ENCODE measurements at places on chromosomes 16 and 17. TPM values are rescaled to one million over a fixed set of nuclear protein-coding genes. Genes with fewer than 3 reads are reported as not detected.

ATXN2L gene
- total RNA-seq, result 79.3 TPM

SPATA32 gene
- total RNA-seq, result 0.72 TPM

CACNG1 gene
- not detected for total RNA-seq

MLKL gene
- total RNA-seq, result 3.0 TPM

EVPL gene
- total RNA-seq, result 0.26 TPM

WFIKKN2 gene
- total RNA-seq, result not detected

MMP25 gene
- 0.13 TPM for total RNA-seq

HES7 gene
- total RNA-seq, result 0.78 TPM

CACNG5 gene
- not detected for total RNA-seq

PTGES3L gene
- 0.52 TPM for total RNA-seq

MIF4GD gene
- total RNA-seq, result 5.8 TPM

RAC3 gene
- 25.0 TPM for total RNA-seq

RNF112 gene
- total RNA-seq, result 1.6 TPM

CPHXL2 gene
- not detected for total RNA-seq

PRSS53 gene
- total RNA-seq, result 8.1 TPM

RNF213 gene
- total RNA-seq, result 56.7 TPM

All from epithelial cell of alveolus of lung (primary cell).